ENCODE measurements at places on chromosomes 6 and 20. TPM values are rescaled to one million over a fixed set of nuclear protein-coding genes. Genes with fewer than 3 reads are reported as not detected.

- DNase-seq: no peak
Measured at GRCh38 chr6:146962329-146962728, 241.9 kb upstream of the STXBP5 start.

- no peak for DNase-seq
Measured at GRCh38 chr6:11231564-11232192, 790 bp downstream of the NEDD9 start.

DNA sequence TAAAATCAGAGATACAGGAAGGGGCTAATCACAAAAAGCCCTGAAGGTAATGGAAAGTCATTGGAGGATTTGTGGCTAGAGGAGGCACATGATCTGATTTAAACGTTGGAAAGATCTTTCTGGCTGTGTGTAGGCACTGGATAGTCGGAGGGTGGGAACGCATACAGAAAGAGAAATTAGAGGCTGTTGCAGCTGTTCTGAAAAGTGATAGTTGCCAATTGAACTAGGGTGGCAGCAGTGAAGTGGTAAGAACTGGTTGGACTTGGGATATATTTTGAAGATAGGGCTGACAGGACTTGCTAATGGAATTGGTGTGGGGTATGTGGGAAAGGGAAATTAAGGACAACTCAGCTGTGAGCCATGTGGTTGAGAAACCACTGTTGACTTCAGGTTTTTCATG, 223.6 kb downstream of the OGFRL1 start:
- no peak for DNase-seq

Gene ERVFRD-1
- total RNA-seq: not detected

- DNase-seq: peak; percentile 68
Measured at GRCh38 chr6:90295854-90296340, 746 bp downstream of the BACH2 start.

GRCh38 chr6:37731888-37732287, 34.2 kb upstream of the MDGA1 start:
- no peak for DNase-seq

DNA sequence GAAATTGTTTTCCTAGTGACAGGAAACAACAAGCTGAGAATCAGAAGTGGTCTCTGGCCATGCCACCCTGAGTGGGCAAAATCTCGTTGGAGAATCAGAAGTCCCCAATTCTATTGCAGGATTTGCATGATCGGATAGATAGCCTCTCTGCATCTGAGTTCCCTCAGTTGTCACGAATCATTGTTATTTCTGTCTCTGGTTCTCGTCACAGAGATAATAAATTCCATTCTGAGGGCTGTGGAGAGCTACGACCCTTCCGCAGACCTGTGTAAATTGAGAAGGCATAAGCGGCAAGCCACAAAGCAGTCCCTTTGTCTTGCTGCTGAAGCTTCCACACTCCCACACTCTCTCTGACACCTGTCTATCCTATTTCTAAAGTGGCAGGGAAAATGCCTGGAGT, 102.4 kb upstream of the CNR1 start:
- no peak for DNase-seq

Gene SMLR1
- total RNA-seq: not detected

DNA sequence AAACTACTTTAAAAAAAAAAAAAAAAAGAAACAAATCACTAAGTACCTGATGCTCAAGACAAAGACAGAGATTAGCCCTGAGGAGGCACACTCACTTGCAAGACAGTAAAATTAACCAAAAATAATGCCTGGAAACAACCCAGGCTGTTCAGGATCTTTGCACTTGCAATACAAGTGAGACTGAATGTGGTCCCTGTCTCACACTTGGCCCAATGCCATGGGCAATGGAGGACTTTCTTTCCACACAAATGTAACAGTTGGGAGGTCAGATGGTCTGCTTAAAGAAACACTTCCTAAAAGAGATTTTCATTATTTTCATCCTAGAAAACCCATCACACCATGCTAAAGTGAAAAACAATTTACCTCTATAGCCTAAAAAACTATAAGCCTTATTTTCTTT, 16.2 kb downstream of the STAU1 start:
- no peak for DNase-seq

DNA sequence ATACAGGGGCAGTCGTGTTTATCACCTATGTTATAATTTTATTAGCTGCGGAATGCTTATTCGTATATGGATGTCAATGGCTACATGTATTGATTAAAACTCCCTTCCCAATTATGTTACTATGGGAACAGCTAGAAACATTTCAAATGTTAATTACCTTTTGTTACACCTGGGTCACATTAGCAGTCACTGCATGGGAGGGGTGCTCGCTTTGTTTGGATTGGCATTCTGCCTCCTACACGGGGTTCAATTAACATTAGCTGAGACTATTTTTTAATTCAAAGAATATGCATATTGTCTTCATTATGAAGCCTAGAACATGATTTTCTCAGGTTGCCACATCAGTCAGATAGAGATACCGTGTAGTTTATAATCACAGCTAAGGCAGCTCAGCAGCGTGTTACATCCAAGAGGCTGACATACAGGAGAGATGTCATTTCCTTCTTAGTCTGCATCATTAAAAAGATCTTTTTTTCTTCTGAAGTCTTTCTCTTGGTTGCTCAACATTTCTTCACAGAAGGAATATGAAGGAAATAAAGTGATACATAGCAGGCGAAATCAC, 76.2 kb upstream of the RPS6KA2 start:
- no peak for DNase-seq

Gene DEFB114
- total RNA-seq: not detected

DNA sequence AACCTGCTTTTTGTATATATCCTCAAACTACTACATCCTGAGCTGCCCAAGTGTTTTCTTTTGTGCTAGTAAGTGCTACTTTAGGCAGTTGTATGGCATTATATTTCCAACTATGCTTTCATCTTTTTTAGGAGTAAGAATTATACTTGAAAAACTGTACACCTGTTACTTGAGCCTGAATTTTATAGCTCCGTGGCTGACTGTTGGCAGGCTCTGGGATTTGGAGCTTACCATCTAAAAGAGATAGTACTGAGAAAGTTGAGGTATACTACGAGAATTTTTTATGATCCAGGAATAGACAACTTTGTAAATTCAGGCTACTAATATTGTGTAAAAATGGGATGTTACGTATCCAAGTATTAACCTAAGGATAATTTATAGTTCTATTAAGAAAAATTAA, 32.4 kb downstream of the RNF217 start:
- no peak for DNase-seq

Gene RAET1L
- not detected for total RNA-seq

DNA sequence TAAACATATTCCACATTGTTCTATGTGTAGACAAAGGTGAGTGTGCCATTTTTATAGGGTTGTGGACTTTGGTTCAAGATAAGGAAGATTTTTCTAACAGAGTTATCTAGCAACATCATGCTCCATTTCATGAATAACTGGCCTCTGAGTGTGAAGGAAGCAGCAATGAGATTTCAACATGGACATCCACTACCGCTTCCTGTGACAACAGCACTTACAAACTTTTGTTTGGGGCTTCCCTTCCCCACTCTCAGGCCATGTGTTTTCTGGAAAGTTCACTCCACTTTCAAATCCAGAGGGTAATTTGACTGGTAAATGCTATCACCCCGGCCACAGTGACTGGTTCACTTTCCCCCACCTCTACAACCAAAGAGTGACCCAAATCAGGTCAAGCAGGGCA, 38.1 kb upstream of the PROKR2 start:
- no peak for DNase-seq
